Stimulated activated naive CD4-positive, alpha-beta T cell (primary cell): ENCODE measurements at places on chromosomes 4 and X.

DNA sequence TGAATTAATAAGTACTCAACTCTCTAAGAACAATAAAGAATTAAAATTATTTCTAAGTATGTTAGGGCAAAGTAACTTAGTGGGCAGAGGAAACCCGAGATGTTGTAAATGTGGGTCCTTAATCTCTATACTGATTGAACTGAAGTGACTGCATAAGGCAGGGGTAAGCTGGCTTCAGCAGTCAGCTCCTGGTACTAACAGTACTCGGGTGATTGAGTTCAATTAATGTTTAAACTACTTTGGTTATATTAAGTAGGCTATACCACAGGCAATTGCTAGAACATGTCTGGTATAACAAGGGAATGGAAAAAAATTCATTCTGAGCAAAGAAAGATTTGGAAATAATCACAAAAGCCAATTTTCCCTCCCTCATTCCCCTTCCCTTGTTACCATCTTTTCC lies 90.7 kb downstream of the LNX1 start:
- DNase-seq = no peak

DNA sequence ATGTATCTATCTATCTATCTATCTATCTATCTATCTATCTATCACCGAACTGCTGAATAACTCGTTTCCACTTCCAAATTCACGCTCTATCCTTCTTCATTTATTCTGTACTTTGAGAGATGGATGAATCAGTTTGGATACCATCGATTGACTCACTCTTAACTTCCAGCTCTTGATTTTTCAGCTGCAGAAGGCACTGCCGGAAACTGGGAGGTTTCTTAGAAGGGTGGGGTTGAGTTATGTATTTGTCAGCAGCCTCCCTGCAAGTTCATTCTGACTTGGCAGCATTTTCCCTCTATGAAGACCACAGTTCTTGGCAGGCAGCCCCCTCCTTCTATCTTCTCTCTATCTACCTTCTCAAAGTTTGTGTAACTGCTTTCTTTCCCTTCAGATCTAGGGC lies 112.0 kb upstream of the MAGEB18 start:
- DNase-seq = no peak

- DNase-seq = no peak
Observed at GRCh38 chrX:151985955-151986354, 11.5 kb upstream of the GABRE start.

- no peak for DNase-seq
Observed at GRCh38 chr4:174228988-174229387, 54.5 kb downstream of the FBXO8 start.

DNA sequence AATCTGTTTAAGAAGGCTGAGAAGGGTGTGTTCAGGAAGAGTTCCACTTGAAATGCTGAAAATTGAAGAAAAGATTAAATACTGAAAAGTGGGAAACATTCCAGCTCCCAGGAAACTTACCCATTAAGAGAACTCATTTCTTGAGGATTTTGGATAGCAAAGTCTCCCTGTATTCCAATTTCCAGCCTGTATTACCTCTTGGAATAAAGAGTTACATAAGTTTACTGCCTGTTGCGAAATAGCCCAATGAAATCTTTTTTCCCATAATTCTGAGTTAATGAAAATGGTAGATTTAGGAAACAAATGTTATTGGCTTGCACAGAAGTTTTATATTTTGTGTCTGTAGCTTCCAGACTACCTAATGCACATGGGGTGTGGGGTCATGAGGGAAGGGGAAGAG lies 12.0 kb downstream of the NHSL2 start:
- no peak for DNase-seq

DNA sequence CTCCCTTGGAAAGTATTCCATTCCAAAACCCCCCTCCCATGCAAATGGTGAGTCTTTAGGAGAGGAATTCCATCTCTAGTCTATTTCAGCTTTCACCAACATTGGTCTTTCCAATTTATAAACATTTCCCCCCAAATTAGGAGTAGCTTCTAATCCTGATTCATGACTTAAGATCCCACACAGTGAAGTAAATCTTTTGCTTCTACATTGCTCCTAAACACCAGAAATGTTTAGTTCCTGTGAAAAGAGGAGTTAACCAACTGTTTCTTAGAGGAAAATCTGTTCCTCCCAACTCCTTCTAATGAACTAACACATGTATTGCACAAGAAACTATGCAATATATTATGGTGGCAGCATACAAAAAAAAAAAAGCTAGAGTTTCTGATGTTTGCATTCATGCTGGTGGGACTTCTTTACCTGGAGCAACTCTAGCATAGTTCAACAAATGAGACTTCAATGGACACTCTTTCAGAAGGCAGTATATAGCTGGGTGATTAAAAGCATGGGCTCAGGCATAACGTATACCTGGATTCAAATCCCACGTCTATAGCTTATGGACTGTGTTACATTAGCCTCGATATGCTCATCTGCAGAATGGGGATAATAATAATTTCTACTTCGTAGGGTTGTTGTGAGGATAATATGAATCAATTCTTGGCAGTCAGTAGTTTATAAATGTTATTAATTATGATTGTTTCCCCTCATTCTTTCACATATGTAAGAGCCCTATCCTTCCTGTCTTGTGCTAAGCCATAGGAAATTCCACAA lies 131.6 kb upstream of the TMEM164 start:
- DNase-seq = no peak

- no peak for DNase-seq
Observed at GRCh38 chr4:153787061-153787560, 1.8 kb downstream of the SFRP2 start.

DNA sequence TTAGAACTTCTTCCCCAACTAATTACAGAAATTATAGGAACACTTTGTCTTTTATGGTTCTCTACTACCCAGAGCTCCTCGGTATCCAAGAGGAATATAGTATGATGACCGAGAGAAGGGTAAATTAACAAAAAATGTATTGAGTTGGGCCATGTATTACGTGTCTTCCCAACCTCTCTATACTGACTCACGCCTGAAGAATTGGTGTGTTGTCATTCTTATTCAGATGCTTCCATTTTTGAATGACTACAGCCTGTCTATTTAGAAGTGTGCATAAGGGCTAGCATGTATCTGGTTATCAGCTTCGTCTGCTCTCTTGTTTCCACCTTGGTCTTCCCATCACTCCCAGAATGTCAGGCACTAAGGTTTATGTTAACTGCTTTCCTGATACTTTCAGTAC lies 24.5 kb upstream of the SCD5 start:
- no peak for DNase-seq

DNA sequence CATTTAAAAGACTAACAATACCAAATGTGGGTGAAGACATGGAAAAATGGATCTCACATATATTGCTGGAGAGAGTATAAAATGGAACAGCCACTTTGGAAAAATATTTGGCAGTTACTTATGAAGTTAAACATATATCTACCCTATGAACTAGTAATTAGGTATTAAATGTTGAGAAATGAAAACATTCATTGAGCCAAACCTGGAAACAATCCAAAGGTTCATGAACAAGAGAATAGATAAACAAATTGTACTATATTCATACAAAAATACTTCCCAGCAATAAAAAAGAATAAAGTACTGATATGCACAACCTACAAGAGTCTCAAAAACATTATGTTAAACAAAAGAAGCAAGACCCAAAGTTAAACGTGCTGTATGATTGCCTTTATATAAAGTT lies 4.0 kb upstream of the EGF start:
- no peak for DNase-seq

DNA sequence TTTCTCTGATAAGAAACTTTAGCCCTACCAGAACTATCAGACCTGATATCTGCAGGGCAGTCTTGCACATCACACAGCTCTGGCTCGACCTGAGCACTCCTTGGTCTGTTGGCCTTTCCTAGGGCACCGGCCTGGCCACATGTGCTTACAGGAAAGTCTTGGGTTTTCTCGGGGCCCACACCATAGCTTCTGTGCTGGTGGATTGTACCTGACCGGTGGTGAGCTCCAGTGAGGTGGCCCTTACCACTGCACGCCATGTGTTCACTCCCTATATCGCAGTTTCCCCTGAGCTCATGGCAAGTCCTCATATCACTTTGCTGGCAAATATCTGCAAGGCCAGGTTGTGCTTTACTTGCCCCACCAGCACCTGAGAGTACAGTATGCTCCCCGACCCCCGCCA lies 2637.4 kb downstream of the ARAP2 start:
- no peak for DNase-seq

DNA sequence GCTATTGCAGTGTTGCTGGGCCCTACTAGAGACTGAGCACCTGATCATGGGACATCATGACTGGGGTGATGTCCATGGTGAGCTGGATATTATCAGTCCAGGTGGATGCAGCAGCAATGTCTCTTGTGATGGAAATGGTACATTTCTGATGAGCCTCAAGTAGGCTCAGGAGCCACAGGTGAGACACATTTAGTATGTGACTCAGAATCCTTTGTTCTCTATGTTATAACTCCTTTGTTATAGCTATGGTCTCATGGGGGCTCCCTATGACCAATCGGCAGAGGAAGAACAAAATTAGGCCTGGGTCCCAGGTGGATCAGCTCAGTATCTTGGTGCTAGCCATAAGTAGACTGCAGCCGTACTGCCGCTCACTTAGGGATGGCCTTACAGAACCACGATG lies 107.9 kb upstream of the FAT1 start:
- no peak for DNase-seq

- no peak for DNase-seq
Observed at GRCh38 chr4:150012851-150013360, 65.3 kb upstream of the DCLK2 start.

- DNase-seq = no peak
Observed at GRCh38 chr4:110808351-110808878, 185.5 kb upstream of the PITX2 start.

DNA sequence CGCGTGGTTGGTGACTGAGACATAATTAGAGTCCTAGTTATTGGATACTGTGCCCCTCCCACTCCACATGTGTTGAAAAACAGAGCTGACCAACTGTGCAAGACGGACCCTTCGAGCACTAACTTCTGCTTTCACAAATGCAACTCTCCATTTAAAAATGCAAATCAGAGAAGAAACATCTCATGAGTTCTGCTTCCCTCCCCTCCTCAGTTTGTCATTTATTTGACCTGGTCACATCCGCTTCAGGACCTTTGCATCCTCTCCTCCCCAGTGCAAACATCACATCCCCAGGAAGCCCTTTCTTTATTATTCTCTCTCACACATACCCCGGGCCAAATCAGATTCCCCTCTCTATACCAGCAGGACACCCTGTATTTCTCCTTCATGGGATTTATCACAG lies 38.1 kb upstream of the NOCT start:
- DNase-seq = no peak

- DNase-seq = no peak
Observed at GRCh38 chr4:113921089-113921794, 58.2 kb downstream of the ARSJ start.

- no peak for DNase-seq
Observed at GRCh38 chr4:17956245-17956644, 65.3 kb downstream of the LCORL start.

DNA sequence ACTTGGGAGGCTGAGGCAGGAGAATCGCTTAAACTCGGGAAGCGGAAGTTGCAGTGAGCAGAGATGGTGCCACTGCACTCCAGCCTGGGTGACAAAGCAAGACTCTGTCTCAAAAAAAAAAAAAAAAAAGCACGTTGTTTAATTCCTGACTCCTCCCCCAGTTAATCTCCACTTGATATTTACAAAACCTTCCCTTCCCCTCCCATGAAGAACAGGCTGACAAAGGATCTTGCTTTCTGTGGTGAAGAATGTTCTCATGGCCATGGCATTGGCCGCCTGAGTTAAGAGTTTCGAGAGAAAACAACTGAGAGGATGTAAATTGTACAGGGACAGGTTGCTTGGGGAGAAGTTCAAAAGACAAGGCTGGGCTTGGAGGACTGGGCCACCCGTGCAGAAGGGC lies 168.2 kb upstream of the BCOR start:
- no peak for DNase-seq

DNA sequence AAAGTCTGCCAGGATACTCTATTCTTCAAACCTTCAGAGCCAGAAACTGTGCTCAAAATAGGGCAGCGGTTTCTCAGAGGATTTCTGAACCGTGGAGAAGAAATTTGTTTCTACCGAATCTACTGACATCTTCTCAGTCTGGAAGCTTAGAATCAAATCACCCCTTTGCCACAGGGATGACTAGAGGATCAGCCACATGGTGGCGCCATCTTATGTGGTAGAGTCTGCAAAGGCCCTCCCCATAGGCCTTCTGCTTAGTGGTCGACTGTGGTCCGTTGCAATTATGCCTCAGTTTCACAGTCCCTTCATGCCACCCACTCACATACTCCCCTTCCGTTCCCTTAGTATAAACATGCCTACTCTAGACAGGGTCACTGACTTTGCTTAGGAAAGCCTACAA lies 680.7 kb upstream of the SPANXN1 start:
- DNase-seq = no peak

DNA sequence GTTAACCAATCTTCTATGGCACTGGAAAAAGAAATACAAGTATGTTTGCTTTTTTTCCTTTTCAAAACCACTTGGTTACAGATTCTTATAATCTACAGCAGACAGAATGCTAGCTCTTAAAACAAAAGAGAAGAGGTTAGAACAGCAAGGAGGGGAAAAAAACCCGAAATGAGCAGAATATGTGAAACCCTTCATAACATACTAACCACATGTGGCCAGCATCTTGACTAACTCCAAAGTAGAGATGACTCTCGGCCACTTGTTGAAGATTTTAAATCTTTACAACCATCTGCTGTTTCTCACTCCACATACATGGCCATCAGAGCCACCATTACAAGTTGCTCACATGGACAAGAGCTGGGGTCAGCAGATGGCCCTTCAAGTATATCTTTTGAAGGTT lies 100.3 kb downstream of the PAPSS1 start:
- DNase-seq = no peak

DNA sequence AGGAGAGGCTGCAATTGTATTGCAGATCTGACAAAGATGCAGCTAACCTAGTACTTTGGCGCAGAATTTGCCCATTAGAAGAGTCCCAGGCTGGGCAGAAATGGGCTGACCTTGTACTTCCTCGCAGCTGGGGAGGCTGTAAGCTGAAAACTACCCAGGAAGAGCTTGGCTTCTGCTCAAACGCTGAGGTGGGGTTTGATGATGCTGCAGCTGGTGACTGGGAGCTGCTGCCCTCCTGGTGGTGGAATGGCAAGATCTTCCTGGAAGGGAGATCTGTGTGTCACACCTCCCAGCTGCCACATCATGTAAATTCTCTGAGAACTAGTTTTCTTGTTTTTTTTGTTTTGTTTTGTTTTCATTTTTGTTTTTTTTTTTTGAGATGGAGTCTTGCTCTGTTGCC lies 17.4 kb downstream of the CCNG2 start:
- no peak for DNase-seq

- no peak for DNase-seq
Observed at GRCh38 chr4:14225688-14226207, 598.2 kb upstream of the BOD1L1 start.

GRCh38 chrX:12269484-12269883 lies 131.2 kb downstream of the FRMPD4 start:
- DNase-seq = no peak

GRCh38 chr4:98620087-98620784 lies 38.2 kb downstream of the TSPAN5 start:
- DNase-seq = no peak

GRCh38 chr4:178136736-178137345 lies 694.6 kb upstream of the AGA start:
- no peak for DNase-seq
